ENCODE measurements at places on chromosomes 1 and 21.

DNA sequence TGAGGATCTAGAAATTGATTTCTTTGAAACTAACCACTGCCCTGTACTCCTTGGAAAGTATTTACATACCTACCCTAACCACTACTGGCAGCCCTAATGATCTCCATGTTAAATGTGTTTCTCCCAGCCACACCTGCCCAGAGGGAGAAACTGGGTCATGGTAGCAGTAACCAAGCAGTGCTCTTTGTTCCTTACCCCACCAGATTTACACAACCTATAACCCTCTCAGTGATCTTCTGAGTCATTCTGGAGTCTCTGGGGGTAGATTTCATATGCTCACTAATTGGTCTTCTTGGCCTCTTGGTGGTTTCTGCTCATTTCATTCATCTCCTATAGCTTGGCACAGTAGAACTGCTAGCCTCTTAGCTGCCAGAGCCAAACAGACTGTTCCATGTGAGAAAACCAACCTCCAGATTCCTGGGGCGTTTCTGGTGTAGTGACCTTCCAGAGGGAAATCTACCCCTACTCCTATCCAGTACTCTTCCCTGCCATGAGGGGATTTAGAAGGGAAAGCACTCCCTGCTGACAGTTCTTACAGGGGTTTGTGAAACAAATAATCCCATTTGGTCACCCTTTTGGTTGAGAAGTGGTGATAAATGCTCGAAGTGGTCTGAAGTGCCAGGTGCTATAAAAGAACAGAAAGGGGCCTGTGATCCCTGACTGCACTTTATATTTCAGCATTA is 36.2 kb upstream of the LRIG2 start:
- DNase-seq: no peak

DNA sequence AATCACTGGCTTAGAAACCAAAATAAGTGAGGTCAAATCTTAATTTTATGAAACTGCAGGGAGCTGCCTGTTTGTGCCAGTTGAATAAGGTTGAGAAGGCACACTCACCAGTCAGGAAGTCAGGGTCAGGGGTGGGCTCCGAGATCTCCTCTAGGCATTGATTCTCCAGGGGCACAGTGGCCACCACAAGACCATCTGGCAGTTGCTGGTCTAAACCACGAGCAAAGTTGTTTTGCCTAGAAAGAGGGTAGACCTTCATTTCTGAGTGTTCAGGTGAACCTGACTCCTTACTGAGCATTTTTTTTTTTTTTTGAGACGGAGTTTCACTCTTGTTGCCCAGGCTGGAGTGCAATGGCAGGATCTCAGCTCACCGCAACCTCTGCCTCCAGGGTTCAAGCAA is 220.7 kb downstream of the ASTN1 start:
- no peak for DNase-seq

GRCh38 chr1:109881906-109882287 is 28.8 kb upstream of the CSF1 start:
- no peak for DNase-seq

DNA sequence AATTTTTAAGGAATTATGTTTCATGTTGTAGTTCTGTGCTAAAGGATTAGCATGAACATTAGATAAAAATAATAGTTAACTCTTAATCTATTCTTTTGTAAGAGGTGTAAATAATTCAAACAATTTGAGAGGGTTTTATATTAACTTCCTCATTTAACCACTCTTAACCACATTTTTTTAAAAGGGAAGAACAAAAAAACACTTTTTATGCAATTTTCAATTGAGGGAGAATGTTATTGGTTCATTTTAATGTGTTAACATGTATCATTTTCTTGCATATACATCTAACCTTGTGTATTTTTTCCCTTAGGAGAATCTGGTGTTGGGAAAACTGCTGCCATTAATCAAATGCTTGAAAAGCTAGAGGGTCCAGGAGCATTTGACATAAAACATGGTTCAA is 169.0 kb downstream of the LBR start:
- DNase-seq: no peak

- DNase-seq: no peak
These were observed 49.8 kb upstream of the RCC1 start for GRCh38 chr1:28456078-28456477.

DNA sequence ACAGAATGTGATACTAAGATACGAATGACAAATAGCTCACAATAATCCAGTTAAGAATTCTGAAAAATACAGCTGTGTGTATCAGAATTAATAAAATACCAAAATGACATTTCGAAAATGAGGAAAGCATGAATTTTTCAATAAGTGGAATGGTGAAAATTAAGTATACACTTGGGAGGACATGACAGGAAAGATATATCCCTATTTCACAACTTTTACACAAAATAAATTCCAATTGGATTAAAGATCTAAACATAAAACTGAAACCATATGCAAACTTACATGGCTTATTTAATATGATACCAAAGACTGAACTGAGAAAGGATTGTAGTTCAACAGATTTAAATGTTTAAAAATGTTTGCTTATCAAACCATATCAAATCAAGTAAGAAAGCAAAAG is 510.4 kb upstream of the ADAMTS5 start:
- DNase-seq: no peak

DNA sequence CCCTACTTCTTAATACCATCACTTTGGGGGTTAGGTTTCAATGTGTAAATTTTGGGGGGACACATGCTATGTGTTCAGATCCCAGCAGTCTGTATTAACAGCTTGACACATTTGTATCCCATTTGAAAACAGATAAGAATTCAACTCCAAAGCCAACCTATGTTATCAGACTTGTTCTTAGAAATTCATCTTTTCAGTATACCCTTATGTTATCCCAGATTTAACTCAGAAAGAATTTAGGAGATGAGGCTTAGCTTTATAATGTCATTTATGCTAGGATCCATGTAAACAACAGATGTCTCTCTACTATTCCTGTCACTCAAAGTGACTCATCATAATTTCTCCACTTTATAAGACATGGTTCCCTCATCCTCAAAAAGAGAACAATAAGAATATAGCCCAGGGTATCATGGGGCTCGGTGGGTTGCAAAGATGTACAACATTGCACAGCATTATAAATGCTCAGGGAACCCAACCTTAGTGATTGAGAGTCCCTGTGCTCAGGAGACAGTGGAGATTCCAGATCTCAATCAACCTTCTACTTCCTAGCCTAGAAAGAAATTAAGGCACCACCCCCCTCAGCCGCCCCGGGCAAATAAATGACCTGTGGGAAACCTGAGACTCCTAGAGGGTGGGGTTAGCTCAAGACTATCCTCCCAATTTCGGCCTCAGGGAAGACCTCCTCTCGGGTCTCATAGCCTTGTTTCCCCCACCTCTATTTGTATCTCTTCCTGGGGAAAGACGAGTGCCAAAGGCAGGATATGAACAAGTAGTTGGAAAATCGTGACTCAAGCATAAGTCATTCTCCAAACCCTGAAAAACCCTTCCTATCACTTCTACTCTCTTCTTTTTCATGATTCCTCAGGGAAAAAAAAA is 265.1 kb upstream of the CAMK1G start:
- no peak for DNase-seq

DNA sequence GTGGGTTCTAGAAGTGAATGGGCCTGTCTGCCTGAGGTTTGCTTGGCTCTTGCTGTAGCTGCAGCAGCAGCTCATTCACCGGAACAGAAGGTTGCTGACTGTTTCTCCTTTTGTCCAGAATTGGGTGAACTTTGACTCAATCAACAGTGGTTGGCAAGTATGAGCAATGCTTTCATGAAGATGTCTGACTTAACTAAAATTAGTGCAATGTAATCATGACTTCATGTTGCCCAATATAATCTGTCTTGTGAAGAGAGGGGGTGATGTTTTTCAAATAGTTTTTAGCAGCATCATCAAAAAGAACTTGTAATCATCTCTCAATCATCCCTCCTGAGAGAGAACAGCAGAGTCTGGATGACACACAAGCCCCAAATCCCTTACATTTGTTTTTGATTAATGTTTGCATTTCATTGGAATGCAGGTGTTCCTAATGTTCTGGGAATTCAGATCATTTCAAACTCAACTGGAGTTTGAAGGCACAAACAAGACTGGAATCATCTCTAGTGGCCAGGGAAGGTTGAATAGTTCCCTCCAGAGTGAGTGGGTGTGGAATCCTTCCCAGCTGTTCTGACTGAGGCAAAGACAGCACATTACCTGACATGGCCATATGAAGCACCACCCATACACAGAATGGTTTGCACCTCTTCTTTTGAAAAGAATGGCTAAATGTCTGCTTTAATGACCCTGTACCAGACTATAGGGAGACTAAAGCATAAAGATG is 82.9 kb downstream of the HLX start:
- DNase-seq: no peak

DNA sequence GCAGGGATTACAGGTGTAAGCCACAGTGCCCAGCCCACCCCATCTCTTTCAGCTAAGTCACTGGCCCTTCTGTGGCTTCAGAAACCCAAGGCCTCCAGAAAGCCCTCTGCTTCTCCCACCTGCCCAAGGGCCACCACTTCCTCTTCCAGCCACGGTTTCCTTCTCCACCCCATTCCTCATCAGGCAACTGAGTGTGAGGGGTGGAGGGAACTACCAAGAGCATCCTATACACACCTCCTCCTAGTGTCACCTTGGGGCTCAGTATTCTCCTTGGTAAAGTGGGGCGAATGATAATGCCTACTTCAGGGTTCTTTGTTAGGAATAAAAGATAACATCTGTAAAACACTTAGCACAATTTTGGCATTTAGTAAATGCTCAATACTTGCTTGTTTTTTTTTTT is 30.0 kb downstream of the KNCN start:
- no peak for DNase-seq

DNA sequence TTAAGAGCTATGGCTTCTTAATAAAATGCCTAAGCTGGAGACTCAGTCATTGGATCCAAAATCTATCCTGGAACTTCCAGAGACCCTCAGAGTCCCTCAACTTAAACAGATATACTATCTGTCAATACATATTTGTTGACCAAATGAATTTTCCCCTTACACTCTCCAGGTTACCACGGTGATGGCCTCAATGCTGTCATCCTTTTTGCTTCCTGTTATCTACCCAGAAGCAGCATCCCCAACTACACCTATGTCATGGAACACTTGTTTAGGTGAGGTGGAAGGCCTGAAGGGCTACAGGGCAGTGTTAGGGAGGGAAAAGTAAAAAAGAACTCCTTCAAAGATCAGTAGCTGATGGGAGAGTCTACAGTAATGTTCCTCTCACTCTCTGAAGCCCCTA is 4.4 kb upstream of the C1orf56 start:
- DNase-seq: no peak

- DNase-seq: no peak
These were observed 458.4 kb upstream of the LRRC7 start for GRCh38 chr1:69109277-69109676.

DNA sequence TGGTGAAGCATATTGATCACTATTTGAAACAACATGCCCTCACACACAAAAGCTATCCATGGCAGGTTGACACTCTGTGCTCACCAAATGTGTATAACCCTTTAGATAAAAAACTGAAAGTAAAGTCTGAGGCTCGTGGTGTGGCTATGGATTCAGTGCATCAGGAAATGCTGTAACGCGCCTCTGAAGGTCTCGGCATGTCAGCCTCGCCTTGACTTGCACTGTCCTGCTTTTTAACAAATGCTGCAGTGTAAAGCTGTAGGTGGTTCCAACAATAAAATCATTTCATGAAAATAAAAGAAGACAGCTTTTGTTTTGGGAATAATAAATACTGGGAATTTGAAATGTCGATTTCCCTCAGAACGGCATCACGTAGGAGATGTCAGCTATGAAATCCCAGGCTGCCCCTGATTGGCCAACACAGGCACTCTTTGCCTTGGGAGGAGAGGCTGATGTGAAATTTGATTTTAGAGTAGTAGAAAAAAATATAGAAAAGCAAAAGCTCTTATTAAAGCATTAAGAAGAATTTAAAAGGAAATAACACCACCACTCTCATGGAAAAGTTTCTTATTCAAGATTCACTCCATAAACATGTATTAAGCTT is 168.2 kb downstream of the DSCAM start:
- no peak for DNase-seq

GRCh38 chr1:236808564-236809130 is 13.6 kb downstream of the MTR start:
- DNase-seq: no peak

- DNase-seq: no peak
These were observed 93.5 kb downstream of the PGBD5 start for GRCh38 chr1:230332575-230333066.

GRCh38 chr21:43304621-43305335 is 122.2 kb downstream of the SIK1 start:
- no peak for DNase-seq

GRCh38 chr1:151760597-151761385 is 2.5 kb downstream of the MRPL9 start:
- DNase-seq: no peak

- DNase-seq: no peak
These were observed 14.0 kb downstream of the AGRN start for GRCh38 chr1:1033731-1034438.

DNA sequence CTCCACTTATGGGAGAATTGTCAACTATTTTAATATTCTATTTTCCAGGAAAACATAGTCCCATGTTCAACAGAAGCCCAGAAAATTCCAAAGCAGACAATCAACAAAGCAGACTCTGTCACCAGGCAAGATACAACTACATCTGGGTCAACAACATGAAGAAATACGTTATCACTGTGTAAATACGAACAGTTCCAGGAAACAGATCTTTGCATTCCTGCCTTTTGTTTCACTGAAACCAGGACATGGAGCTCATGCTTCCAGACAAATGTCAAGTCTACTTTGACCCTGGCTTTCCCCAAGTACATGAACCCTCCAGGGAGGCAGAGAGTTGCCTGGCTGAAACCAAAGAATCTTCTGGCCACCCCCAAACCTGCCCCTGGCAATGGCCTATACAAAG is 106.7 kb downstream of the SETD4 start:
- no peak for DNase-seq

GRCh38 chr1:221925947-221926346 is 184.1 kb upstream of the DUSP10 start:
- DNase-seq: no peak

- no peak for DNase-seq
These were observed 37.0 kb upstream of the EPS15 start for GRCh38 chr1:51555866-51556619.

GRCh38 chr1:116185161-116185701 is 74.0 kb downstream of the MAB21L3 start:
- DNase-seq: no peak

- DNase-seq: peak; percentile 40
These were observed 36.9 kb upstream of the RGS1 start for GRCh38 chr1:192538407-192539296.

GRCh38 chr1:216073793-216074595 is 349.3 kb downstream of the USH2A start:
- DNase-seq: no peak

Data from GM10248 (cell line).